GM23338 (cell line): ENCODE measurements at places on chromosomes 16 and 17. TPM values are rescaled to one million over a fixed set of nuclear protein-coding genes. Genes with fewer than 3 reads are reported as not detected.

MYH2 gene
- total RNA-seq, result 17.9 and 27.7 TPM in 2 replicates

DNA sequence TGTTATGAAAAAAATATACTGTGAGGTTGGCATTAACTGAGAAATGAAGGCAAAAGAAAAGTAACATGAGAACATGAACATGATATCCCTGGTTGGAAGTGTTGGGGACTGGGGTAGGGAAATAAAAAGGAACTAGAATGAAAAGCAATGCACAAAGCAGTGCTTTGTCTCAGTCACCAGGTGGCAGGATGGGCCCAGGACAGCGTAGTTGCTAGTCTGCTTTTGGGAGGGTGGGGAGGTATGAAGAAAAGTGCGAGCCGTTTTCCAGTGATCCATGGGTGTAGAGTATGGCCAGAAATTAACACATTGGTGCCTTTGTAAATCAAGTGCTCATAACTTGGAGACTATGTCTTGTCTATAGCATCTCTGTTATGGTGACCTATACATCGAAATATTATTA, 662.5 kb upstream of the SALL1 start:
- peak; percentile 78 for DNase-seq

GRCh38 chr16:23113185-23113584, 36.1 kb downstream of the USP31 start:
- no peak for DNase-seq

- no peak for DNase-seq
Measured at GRCh38 chr16:20948444-20948843, 47.9 kb downstream of the LYRM1 start.
